ENCODE measurements at places on chromosomes 1 and 21.
A peak's percentile ranks its signal among the peaks of the same experiment; 100 is the strongest.

DNA sequence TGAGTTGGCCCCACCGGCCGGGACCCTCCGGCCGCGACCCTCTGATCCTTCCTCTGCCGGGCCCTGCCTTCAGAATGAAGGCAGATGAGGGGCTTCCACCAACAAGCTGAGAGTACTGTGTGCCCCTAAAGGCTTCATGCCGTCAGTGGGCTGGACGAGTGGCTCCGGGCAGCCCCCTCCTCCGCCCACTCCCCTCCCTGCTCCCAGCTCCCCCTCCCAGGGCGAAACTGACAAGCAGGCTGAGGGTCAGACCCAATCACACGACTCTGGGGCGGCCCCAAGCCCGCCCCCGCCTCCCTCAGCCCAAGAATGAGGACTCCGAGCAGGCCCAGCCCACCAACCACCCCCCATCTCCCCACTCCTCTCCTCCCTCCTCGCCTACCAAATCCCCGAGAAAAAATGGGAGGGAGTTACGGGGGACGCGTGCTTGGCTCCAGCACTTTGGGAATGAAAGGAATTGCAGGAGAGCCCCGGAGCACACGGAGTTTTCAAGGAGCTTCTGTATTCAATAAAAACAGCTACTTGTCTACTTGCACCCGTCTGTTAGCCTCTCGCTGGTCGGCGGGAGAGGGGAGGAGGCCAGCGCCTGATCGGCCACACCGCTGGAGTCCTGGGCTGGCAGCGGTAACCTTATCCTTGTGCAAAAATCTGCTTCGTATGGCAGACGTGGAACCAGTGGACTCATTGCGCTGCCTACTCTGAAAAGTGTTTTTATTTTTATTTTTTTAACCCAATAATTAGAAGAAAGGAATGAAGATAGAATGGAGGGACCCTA is at the start of gene COL11A1:
TSS of gene COL11A1 (minus strand) at position 147 of the 775 bp plus-strand sequence. CDS start 344 bp downstream, outside the sequence.
- DNase-seq: peak; percentile 4

GRCh38 chr1:223393275-223394214 is at the start of gene CCDC185:
TSS of gene CCDC185 (plus strand) at chr1:223393415. CDS start at chr1:223393476, 61 bp downstream.
- DNase-seq: no peak

DNA sequence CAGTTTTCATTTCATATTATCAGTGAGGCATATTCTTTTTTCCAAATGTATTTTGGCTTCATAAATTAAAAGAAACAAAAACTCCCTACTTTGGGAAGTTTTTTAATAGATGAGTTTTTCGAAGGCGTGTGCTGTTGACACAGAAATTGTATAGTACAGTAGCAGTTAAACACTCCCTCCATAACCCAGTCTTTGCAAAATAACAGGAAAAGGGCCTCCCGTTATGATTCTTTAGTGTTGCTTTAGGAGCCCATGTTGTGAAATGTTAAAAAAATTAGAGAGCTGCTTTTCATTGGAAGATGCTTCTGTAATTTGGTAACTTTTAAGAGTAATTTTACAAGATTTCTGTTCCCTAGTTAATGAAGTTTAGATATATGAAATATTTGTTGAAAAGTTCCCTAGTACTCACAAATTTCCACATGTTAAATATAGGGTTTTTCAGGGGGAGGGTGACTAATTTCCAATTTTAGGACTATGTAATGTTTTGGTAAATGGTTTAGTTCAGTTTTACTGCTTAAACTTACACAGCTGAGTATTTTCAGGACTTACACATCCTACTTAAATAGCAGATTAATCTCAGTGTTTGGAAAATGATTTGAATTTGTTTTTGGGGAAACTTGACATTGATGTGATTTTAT is 2.0 kb downstream of the CAMSAP2 start:
- DNase-seq: no peak

GRCh38 chr1:59214248-59215208 is 82.4 kb upstream of the FGGY start:
- DNase-seq: no peak

DNA sequence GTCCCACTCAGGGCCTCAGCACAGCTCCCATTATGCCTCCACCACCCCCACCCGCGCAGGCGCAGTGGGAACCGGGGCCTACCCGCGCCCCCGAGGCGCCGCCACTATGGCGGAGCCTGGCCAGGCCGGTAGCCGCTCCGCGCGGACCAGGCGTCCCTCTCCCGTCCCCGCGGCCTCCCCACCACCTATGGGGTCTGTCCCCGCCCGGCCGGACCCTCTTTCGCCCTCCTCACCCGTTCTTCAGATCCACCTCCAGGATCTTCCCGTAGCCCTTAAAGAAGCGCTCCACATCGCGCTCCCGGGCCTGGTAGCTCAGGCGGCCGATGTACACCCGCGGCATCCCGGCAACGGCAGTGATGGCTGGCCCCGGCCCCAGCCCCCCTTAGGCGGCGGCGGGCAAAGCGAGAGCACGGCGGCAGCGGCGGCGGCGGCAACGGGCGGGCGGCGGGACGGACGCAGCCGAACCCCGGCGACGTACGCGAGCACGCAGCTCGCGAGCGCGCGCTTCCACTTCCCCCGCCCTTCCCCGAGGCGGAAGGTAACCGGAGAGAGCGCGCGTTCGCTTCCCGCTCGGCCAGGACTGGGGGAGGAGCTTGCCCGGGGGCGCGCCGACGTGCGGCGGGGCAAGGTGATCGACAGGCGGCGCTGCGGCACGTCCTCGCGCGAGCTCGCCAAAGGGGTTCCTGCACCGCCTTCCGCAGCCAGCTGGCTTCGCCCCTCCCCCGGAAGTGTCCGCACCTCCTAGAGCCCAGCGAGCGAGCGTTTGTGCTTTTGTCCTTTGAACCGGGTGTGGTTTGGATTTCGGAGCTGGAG is at the start of gene SRSF4:
TSS of gene SRSF4 (minus strand) at position 488 of the 813 bp plus-strand sequence. CDS start at position 340, 148 bp downstream.
- peak; percentile 98 for DNase-seq

DNA sequence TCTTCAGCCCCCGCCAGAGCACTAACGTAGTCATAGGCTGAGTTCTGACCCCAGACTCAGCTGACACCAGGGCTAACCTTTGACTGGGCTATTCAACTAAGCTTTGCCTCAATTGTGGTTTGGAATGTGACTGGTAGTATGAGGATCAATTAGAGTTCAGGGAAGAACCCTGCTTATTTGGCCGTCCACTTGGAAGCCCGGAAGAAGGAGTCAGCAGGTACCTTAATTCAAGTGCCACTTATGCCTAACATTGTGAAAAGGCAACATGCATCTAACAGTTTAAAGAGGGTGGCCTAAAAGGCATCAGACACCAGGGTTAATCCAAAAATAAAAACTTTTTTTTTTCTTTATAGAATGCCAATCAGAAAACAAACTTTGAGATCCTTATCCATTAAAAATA is 92.3 kb downstream of the BEND5 start:
- no peak for DNase-seq

DNA sequence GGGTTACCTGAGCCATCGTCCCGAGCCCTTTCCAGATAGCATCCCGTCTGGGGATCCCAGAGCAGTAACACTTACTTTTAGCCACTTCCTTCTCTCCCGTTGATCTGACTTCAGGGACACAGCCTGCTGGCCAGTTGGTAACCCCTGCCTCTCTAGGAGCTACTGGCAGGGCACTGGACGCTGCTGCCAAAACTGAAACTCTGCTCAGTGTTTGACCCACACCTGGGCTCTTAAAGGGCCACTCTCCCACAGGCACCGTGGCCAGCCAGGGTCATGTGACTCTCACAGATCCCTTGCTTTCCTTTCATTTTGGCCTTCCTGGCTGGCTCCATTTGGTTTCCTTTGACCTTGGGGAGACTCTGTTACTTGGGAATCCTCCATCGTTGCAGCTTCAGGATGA is at the start of gene PIGR:
TSS of gene PIGR (minus strand) at position 206 of the 400 bp plus-strand sequence. CDS start 5,935 bp downstream, outside the sequence.
- no peak for DNase-seq

- no peak for DNase-seq
Measured at GRCh38 chr1:214071469-214071868, 83.7 kb downstream of the PROX1 start.

DNA sequence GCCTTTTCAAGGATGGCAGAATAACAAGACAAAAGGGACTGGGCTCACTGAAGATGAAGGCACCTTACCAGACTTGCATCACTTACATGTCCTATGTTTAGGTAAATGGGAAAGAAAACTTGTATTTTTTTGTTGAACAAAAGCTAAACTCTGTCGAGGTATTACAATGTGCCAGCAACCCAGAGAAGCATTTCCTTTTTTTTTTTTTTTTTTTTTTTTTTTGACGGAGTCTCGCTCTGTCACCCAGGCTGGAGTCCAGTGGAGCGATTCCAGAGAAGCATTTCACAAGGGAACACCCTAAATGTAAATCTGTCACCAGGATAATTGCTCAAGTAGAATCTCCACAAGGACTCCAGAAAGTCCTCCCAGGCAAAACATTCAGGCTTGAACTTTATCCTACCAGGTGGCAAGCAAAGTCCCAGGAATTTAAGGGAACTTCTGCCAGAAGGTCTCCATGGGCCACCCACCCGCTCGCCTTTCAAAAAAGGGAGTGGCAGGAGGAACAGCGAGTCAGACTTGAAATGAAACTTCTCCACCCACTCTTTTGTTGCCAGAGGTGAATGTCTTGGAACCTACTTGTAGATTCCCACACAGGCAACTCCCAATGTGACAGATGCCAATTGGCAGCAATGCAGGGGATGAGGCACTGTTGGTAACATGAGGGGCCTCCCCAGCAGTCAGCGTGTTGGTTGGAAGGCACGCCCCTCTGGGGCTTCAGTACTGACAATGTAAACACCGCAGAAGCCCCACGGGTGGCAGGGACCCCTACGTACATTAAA is 125.0 kb downstream of the TIAM1 start:
- no peak for DNase-seq

GRCh38 chr1:70727886-70728489 is 316.9 kb downstream of the CTH start:
- no peak for DNase-seq

- DNase-seq: no peak
Measured at GRCh38 chr1:2230781-2231531, 2.8 kb downstream of the SKI start.

- DNase-seq: no peak
Measured at GRCh38 chr1:111513410-111514020, 10.1 kb upstream of the ADORA3 start.

GRCh38 chr1:162008799-162009198 is 14.9 kb downstream of the OLFML2B start:
- DNase-seq: no peak

- DNase-seq: no peak
Measured at GRCh38 chr1:247111700-247112478, 7.7 kb upstream of the ZNF669 start.

DNA sequence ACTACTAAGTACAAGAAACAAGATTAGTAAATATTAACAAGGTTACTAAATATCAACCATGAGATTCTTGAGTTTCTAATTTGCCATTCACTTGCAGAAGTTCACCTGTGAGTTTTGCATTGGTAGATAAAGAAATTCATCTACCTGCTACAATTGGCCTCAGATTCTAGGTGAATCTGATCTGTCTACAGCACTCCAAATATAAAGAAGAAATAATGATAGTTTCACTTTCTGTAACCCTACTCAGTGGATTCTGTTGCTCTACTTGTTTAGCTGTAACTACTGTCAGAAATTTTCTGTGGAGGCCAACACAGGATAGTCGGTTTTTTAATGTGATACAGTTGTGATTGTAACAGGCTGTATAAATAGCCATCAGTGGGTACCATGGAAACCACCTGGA is 118.6 kb downstream of the NR5A2 start:
- DNase-seq: no peak

GRCh38 chr1:93607814-93608186 is 73.8 kb downstream of the BCAR3 start:
- no peak for DNase-seq

DNA sequence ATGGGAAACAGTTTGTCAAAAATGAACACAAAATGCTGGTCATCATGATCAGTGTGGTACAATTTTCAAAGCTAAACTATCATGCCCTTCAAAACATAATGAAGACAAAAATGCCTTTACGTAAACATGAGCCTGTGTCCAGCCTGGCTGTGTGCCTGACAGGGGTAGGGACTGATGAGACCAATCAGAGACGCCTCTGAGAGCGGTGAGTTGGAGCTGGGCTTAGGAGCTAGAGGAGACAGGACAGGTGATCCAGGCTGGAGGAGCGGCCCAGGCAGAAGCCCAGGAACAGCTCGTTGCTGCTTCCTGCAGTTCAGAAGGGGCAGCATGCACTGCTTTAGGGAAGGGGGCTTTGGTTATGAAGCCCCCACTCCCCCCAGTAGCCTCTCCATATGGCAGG is 70.0 kb downstream of the ARHGEF10L start:
- no peak for DNase-seq

DNA sequence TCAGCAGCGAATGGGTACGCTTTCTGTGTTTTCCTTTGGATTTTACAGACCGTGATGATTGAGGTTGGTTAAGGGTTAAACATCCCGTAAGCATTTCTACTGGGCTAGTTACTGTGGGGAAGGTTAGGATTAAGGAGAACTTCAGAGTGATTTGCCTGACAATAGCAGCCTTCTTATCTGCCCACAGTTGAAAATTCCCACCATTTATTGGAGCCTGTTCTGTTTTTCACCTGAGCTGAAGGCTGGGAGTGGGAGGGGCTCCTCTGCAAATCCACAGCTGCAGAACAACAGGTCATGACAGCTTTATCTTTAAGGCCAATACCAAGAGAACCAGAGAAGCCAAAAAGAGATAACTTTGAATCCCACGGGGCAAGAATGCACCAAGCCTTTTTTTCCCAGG is 168.6 kb downstream of the KAZN start:
- no peak for DNase-seq

GRCh38 chr1:2523891-2524609 is 2.3 kb downstream of the PANK4 start:
- no peak for DNase-seq

Data from DMS79 (cell line).